IMR-90 (cell line): ENCODE measurements at places on chromosomes 5 and 9. TPM values are rescaled to one million over a fixed set of nuclear protein-coding genes. Genes with fewer than 3 reads are reported as not detected.
A peak's percentile ranks its signal among the peaks of the same experiment; 100 is the strongest.

Gene HSDL2
- 58.6 and 65.8 TPM in 2 replicates for total RNA-seq

Gene TSSK1B
- under 0.01 and 0.18 TPM in 2 replicates for total RNA-seq

Gene LHFPL2
- total RNA-seq, result 11.1 and 11.3 TPM in 2 replicates

Gene IFT74
- 11.9 and 12.2 TPM in 2 replicates for total RNA-seq

Gene TERT
- total RNA-seq, result not detected in 2 replicates

Gene PLK2
- total RNA-seq, result 322 and 337 TPM in 2 replicates

Gene OBP2A
- not detected in 2 replicates for total RNA-seq

DNA sequence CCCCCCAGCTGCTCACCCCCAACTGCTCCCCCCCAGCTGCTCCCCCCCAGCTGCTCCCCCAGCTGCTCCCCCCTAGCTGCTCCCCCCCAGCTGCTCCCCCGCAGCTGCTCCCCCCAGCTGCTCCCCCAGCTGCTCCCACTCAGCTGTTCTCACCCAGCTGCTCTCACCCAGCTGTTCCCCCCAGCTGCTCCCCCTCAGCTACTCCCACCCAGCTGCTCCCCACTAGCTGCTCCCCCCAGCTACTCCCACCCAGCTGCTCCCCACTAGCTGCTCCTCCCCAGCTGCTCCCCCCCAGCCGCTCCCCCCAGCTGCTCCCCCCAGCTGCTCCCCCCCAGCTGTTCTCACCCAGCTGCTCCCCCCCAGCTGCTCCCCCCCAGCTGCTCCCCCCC lies 22.8 kb upstream of the AHRR start:
- no peak for DNase-seq

DNA sequence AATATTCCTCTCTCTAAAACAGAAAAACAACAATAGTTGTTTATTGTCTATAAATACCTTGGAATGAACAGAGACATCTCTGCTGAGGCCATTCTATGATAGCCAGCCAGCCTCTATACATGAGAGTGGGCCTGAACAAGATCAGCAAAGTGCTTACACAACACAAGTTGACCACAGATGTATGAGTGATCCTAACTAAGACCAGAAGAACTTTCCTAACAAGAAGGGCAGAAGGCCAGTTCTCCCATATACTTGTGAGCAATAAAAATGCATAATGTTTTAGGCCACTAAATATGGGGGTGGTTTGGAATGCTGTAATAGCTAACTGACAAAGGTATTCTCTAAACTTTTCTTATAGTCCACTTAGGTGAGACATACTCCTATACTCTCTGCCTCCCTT lies 345.7 kb downstream of the SPATA31D1 start:
- DNase-seq, result peak; percentile 65

DNA sequence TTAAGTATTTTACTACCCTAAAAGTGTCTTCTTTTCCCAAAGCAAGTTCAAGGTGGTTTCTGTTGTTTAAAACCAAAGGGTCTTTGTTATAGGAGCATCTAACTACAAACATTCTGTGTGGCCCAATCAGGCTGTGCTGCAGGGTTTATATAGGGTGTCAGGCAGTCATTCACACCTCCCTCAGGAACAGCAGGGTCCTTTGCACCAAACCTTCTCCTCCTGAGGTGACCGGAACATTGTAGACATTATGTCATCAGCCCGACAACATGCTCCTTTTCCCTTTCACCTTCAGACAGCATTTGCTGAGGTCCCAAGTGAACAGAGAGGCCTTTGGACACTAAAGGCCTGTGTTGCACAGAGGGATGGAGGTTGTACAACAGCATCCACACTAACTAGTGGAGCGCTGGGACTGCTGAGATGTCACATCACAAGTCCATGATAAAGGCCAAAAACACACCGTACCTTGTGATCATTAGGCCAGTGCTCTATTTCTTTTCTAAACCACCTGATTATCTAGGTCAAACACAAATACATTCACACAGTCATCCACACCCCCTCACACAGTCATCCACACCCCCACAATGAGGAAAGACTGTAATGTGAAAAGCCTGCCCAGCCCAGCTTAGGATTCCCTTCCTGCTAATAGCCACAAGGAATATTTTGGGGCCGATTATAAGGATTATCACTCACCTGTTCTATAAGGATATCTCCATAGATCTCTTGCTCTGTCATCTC lies 123.8 kb upstream of the VLDLR start:
- no peak for DNase-seq

DNA sequence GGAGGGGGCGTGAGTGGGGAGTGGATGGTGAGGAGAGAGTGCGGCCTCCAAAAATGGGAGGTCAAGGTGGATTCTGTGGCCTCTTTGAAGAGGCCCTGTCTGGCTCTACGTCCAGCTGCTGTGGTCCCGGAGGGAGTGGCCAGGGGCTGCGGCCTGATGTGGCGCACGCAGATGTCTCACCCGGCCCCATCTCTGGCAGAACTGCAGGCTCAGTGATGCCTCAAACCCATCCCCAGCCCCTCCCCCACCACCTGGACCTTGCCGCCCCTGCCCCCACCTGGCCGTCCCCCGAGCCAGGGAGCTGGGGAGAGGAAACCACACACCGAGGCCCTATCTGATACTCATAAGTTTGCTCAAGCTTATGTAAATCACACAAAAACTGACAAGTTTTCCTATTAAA lies 267.6 kb downstream of the PBX3 start:
- no peak for DNase-seq

DNA sequence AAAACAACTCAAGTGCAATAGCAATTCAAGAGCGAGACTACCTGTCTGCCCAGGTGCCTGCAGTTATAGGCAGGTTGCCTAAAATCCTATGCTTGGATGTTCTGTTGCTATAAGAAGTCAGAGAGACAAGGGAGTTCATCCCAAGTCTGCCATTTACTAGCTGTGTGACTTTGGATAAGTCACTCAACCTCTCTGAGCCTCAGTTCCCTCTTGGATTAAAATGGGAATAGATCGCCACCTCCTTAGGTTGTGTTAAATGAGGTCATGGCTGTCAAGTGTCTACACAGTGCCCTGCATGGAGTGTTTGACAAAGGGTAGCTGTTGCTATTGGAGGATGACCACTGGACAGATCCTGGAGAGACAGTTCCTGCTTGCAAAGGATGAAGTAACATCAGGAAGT lies 1.3 kb upstream of the ZBTB34 start:
- no peak for DNase-seq

DNA sequence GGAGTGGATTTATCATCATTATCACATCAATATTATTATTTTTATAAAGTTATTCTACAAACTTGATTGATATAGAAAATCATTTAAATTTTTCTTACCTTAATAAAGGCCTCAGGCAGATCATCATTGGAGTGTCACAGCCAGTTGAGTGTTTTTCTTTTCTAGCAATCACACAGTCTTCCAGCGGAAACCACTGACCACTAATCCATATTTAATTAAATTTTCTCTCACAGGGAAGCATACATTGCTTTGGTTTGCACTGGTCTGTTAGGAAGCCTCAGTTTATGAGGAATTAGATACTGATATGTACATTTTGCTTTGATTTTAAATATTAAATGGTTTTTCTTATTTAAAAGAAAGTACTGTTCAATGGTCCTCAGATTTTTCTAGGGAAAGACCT lies 6.7 kb downstream of the SPZ1 start:
- DNase-seq, result no peak

- DNase-seq, result peak; percentile 63
These were observed 120.1 kb downstream of the BOD1 start for GRCh38 chr5:173496129-173496882.

- no peak for DNase-seq
These were observed 16.4 kb downstream of the NNT start for GRCh38 chr5:43619380-43619779.

DNA sequence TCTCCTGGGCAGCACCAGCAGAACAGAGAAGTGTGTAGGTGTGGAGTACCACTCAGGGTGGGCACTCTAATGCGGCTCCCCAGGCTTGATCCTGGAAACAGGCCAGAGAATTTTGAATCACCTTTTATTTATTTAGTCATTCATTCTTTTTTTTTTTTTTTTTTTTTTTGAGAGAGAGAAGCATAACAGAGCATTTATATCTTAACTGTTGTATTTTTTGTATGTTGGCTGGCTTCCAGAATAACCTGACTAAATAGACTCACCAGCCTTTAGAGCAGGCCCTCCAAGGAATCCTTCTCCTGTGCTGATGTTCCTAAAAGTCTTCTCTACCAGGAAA lies 153.4 kb downstream of the PIK3R1 start:
- DNase-seq, result peak; percentile 16

DNA sequence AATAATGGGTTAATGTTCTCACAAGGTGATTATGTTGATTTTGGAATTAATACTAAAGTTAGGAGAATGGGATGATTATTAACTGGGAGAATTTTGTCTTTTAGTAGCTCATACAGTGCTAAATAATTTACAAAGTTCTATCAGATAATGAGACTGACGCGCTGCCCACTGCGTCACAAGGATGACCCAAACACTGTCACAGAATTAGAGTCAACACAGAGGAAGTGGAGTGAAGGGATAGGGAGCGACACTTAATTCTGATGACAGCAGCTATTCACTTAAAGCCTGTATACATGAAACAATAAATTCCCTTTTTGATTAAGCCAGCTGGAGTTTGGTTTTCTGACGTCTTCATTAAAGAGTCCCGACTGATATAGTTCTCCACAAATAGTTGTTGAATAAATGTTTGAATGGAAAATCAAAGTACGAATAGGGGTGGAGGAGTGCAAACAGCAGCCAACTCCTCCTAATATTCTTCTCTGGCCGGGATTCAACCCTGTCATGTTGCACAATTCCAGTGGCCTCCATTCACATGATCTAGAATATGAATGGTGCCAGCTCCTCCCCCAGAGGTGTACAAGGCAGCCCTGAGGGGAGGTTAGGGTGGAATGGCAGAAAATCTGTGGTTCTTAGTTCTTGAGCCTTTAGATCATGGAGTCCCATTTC lies 140.3 kb downstream of the PCSK1 start:
- no peak for DNase-seq

DNA sequence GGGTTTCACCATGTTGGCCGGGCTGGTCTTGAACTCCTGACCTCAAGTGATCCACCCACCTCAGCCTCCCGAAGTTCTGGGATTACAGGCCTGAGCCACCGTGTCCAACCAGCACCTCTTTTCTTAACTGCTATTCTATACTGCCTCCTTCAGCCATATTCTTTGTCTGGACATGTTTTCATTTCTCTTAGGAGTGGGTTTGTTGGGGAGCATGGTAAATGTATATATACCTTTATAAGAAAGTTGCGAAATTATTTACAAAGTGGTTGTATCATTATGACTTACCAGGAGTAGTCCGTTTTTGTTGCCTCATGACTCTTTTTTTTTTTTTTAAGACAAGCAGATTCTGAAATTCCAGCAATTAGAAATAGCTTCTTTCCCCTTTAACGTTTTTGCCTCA lies 38.7 kb downstream of the CDC42SE2 start:
- DNase-seq, result no peak

DNA sequence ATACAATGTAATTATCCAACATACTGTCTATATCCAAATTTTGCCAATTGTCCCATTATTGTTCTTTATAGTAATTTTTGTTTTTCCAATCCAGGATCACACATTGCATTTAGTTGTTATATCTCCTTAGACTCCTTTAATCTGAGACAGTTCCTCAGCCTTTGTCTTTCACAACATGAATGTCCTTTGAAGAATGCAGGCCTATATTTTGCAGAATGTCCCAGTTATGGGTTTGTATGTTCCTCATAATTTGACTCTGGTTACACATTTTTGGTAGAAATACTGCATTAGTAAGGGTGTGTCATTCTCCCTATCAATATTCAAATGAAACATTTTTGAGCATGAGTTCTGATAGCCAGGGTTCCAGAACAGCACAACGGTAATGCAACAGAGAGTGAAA lies 6.7 kb downstream of the CD180 start:
- DNase-seq, result no peak

DNA sequence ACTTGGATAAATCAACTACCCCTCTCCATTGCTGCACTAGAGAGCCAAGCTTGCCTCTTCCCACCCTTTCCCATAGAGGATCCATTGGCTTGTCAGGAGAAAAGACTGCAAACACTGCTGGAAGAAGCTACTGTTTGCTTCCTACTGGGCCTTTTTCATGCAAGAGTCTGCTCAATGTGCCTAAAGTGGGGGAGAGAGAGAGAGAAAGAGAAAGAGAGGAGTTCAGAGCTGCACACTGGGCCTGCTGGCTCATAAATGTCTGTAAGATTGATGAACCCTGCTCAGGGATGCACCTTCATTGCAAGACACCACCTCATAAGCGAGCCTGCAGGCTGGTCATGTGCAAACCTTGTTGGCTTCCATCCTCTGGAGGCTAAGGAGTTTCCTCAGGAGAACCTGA lies 269.4 kb downstream of the ZNF608 start:
- DNase-seq, result no peak

GRCh38 chr5:122576256-122577016 lies 198.4 kb upstream of the SNX2 start:
- DNase-seq, result no peak

- no peak for DNase-seq
These were observed 1083.8 kb upstream of the NUDT12 start for GRCh38 chr5:104646416-104646815.

DNA sequence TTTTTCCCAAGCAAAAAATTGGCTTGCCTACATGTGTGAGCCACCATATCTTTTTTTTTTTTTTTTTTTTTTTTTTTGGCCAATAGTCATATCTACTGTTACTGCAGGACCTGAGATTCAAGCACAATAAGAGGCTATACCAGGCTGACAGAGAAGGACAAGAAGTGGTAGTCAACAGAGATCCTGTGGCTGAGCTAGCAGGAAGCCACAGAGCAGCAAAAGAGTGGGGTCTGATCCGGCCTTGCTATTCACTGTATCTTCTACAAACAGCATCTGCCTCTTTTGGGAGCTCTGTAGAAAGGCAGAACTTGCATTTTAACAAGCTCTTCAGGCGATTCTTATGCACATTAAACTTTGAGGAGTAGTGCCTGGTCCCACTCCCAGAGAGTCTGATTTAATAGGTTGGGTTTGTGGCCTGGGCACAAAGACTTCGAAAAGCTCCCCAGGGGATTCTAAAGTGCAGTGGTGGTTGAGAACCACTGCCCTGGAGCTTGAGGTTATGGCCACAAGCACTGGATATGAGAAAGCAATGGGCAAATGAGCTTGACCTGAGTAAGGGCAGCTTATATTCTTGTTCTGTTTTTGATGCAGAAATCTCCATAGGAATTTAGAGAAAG lies 162.8 kb downstream of the PIK3R1 start:
- DNase-seq, result no peak

- no peak for DNase-seq
These were observed 36.4 kb upstream of the SLC6A19 start for GRCh38 chr5:1164696-1165630.

DNA sequence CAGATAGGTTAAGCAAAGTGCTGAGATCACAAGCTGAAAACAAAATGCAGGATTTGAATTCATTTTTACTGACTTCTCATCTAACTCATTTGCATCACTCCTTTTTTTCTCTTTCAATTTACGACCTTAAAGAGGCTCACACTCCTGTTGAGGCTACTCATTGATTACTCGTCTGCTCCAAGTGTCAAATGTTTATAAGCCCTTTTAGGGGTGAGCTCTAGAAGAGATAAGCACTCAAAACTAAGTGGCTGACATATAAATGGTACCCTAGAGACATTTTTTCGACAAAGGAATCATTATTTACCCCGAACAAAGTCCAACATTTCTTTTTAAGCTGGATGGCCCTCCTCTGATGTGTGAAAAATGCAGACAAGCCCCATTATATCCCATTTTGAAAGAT lies 483.1 kb downstream of the MAT2B start:
- DNase-seq, result no peak
